ENCODE measurements at places on chromosomes 2 and 18.

DNA sequence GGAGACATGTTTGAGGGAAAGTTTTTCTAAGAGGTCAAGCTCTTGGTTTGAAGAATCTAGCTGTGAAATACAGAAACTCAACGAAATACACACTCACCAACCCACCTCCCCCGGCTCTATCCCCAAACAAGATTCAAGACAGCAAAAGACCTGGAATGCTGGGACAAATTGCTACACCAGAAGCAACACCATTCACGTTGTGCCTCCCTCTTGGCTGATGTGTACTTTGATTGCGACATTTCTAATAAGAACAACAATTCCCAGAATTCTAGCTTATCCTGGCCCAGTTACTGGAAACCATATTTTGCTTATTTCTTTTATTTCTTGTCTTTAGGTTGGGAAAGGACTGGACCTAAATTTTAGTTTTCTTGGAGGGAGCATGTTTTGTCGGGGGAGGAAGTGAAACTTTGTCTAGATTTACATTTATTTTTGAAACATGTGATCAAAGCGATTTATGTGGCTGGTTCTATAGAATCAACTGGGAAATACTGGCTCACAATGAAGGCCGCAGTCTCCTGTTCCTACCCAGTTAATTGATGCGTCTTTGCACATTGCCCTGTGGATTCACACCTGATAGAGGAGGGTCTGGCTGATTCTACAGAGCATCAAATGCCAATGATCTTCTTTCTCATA is 29.6 kb upstream of the LPIN1 start:
- no peak for DNase-seq

DNA sequence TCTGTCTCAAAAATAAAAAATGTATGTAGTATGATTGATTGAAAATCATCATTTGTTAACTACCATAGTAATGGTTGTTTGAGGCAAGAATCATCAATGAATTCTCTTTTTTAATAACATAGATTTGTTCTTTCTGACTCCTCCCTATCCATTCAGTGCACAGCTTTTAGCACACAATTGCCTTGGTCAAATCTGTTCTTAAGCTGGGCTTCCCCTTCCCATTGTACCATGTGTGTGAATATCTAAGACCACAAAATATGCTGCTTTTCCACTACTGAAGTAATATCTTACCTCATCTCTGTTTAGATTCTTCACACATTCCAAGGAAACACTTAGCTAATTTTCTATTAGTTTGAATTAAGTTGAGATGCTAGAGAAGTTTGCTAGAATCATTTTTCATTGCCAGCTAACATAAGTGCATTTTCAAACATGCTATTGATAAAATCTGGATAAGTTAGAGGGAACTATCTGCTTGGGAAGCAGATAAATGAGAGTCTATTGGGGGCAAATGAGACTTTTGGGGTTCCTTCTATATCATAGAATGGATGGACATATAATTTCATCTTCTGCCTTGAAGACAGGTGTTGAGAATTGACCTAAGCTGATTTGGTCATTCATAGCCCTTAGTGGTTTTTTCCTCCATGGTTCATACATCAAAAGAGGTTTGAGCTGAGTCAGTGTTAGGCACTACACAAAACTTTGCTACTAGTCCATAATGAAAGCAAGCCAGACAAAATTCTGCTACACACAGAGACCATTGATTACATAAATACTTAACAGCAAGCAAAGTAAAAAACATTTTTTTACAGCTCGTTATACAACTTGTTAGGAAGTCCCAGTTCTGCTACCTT is 231.9 kb downstream of the PLCL1 start:
- no peak for DNase-seq

GRCh38 chr18:3832025-3832638 is 382.2 kb downstream of the TGIF1 start:
- no peak for DNase-seq

DNA sequence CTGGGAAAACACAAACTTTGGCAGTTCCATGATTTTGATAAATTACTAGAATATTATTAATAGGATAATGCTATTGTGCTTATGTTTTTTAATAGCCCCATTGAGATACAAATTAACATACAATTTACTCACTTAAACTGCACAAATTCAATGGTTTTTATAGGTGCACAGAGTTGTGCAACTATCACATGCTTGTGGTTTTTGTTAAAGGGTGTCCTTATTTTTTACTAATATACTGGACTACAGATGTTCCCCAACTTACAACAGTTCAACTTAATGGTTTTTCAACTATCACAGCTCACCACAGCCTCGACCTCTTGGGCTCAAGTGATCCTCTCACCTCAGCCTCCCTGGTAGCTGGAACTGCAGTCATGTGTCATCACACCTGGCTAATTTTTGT is 76.6 kb downstream of the OSBPL1A start:
- no peak for DNase-seq

DNA sequence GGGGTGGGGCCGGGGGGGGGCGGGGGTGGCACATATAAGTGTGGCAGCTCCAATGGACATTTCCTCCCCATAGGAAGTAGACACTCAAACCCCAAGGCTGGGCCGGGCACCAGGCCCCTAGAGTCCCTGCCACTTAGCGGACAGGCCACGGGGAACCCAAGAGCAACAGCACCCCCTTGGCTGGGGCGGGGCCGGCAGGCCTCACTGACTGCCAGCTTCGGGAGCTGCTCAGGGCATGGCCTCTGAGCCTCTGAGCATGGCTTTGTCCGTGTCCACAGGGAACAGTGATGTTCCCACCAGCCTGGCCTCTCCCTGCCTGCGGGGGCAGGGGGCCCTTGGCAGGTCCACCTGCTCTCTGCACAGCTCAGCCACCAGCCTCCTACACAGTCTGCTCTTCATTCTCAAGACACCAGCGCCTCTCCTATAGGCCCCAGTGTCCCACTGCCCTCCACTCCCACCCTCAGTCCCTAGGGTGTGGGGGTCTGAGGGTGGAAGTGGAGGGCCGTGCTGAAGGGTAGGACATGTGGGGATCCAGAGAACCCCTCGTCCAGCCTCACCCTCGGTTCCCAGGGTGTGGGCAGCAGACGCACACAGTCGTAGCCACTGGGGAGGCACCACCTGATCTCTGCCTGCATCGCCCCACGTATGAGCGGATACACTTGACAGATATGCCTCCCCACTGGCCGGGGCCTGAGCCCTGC is 106.7 kb downstream of the FAM210A start:
- no peak for DNase-seq

DNA sequence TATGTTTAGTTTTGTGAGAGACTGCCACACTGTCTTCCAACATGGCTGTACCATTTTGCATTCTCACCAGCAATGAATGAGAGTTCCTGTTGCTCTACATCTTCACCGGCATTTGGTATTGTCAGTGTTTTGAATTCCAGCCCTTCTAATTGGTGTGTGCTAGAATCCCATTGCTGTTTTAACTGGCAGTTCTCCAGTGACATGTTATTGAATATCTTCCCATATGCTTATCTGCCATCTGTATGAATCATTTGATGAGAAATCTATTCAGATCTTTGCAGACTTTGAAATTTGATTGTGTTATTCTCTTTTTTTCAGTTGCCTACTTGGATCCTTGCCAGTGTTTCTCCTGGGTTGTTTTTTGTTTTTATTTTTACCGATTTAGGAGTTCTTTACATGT is 99.0 kb downstream of the SNTG2 start:
- peak; percentile 47 for DNase-seq

- DNase-seq, result no peak
These were observed 561.4 kb downstream of the ADCYAP1 start for GRCh38 chr18:1466035-1466434.

DNA sequence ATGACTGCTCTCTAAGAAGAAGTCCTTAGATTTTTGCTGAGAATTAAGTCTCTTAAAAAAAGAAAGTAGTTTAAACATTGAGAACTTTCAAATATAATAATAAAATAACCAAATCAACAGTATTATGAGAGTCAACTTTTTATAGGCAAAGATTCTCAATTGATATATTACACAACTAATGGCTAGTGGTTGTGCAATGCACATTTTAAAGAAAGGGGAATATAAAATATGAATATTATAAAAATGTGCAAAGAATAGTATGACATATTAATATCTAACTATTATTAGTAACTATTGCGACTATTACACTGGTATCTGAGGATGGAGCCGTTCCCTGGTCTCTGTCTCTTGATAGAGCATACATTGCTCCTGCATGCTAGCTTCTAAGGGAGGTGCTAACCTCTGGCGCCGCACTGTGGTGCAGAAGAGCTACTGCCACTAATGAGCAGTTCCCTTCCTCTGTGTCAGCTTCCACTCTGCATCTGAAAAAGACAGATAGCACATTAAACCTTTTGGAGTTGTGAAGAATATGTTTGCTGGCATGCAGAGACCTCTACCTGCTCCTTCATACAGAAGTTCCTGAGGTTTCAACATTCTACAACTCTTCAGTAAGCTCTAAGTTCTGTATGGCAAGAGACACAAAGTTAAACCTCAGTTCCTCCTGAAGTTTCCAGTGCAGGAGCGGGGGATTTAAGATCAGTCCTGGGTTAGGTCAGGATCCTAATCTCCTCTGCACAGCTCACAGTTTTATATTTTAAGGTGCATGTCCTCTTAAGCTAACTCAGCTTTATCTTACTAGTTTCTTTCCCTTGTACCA is 3.5 kb upstream of the SLC9A2 start:
- peak; percentile 37 for DNase-seq

DNA sequence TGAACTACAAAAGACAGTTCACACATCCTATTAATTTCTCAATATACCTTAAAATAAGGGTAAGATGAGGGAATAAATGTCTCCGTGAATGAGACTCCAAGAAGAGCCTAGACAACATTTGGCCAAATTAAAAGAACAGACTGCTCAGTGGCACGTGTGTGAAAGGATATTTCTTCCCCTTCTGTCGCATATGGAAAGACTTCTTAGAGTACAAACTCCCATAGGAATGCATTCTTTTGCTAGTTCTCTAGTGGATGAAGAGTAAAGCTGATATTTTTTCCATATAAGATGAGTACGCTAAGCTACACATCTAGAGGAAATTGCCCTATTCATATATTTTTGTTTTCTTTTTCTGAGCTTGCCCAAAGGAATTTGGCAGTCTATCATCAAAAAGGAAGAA is 710.0 kb upstream of the ID2 start:
- no peak for DNase-seq

- DNase-seq, result no peak
These were observed 62.6 kb downstream of the PTPN2 start for GRCh38 chr18:12821408-12821807.

All from M059J (cell line).